ENCODE measurements at places on chromosomes 7 and 10.

- DNase-seq: peak; percentile 29
Measured at GRCh38 chr7:40329601-40330153, 194.9 kb downstream of the SUGCT start.

DNA sequence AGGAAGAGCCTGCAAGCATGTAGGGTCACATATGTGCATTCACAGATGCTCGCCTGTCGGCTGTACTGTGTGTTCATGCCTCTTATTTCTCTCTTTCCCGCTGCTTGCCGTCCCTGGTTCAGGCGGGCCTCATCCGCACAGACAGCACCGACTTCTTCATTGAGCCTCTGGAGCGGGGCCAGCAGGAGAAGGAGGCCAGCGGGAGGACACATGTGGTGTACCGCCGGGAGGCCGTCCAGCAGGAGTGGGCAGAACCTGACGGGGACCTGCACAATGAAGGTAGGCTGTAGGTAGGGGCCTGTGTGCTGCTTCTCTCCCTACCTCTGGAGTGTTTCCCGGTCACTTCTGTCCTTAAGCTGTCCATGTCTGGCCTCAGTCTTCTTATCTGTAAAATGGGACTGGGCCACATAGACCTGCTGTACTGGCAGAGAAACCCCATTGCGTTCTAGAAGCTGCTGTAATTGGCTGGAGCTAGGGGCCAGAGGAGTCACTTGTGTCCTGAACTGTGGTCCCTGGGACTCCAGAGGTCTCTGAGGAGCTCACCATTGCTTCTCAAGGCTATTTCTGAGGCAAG, 30.0 kb downstream of the ADAMTS14 start:
- no peak for DNase-seq

GRCh38 chr10:60731134-60731885, 47.0 kb upstream of the CDK1 start:
- DNase-seq: no peak

DNA sequence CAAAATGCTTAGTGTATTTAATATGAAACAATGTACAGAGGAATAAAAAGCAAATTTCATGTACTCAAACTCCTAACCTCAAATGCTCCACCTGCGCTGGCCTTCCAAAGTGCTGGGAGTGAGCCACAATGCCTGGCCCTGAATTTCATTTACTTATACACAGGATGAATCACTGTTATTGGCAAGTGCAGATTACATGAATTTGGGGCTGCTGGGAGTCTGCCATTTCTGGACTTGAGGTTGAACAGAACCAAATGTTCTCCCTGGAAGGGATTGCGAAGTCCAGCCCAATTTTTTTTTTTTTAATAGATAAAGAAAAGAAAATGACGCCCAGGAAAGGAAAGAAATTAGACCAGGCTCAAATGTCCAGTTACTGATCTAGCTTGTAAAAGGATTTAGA, 6.8 kb upstream of the CSTF2T start:
- no peak for DNase-seq

DNA sequence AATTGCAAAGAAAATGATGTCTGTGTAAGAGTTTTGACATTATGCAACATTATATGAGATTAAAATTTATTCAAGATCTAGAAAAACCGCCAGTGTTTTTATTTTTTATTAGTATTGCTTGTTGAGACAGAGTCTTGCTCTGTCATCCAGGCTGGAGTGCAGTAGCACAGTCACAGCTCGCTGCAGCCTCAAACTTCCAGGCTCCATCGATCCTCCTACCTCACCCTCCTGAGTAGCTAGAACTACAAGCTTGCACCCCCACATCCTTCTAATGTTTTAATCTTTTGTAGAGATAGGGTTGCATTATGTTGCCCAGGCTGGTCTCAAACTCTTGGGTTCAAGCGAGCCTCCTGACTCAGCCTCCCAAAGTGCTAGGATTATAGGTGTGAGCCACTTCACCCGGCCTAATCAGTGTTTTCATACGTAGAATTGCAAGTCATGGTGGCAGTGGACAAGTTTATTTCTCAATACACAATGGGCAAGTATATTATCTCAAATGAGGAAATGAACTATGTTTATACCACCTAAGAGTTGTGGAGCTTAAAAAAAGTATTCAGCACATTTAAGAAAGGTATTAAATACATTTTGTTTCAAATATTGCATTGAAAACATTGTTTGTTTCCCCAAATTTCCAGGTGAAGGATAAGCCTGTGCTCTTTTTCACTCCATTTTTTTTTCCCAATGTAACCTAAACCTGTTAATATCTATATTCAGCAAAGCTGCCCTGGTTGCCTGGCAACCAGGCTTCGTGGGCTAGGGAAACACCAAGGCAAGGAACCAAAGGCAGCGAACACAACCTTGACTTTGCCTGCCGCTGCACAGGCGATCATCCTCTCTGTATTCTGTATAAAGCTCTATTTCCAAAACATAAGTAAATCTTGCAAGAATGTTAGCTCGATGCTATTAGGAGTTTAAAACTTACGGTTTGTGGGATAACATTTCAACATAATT, 163.9 kb downstream of the CACNB2 start:
- DNase-seq: no peak
